ENCODE measurements at places on chromosomes 13 and 19. TPM values are rescaled to one million over a fixed set of nuclear protein-coding genes. Genes with fewer than 3 reads are reported as not detected.

SIGLEC6 gene
- polyA plus RNA-seq, result 0.24 TPM

ANKRD24 gene
- polyA plus RNA-seq, result 0.79 TPM

NKPD1 gene
- 0.13 TPM for polyA plus RNA-seq

IFNL4 gene
- polyA plus RNA-seq, result not detected

NTN5 gene
- 2.4 TPM for polyA plus RNA-seq

DNA sequence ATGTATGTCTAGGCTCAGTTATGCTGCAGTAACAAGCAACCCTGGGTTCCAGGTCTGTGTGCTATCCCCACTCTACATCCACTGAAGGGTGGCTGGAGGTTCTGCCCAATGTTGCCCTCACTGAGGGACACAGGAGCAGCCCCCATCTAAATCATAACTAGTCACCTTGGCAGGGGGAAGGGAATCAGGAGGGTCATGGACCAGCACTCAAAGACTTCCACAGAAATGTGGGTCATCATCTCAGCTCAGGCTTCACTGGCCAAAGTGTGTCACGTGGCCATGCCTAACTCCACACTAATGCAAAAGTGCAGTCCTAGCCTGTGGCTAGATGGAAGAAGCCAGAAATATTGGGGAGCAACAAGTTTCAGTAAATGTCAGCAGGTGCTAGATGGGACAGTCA is 137.3 kb upstream of the ZNF507 start:
- DNase-seq, result no peak

- no peak for DNase-seq
Measured at GRCh38 chr19:43555185-43555770, 20.0 kb downstream of the XRCC1 start.

- no peak for DNase-seq
Measured at GRCh38 chr19:30393046-30393445, 20.9 kb downstream of the ZNF536 start.

- DNase-seq, result no peak
Measured at GRCh38 chr13:113832205-113832604, 31.7 kb downstream of the GAS6 start.

- peak; percentile 36 for DNase-seq
Measured at GRCh38 chr19:46040952-46041500, at the start of gene IGFL4. TSS of gene IGFL4 (minus strand) at chr19:46041002. CDS start at chr19:46040962, 40 bp downstream.

GRCh38 chr19:2109046-2109864 is 12.5 kb downstream of the IZUMO4 start:
- DNase-seq, result no peak

DNA sequence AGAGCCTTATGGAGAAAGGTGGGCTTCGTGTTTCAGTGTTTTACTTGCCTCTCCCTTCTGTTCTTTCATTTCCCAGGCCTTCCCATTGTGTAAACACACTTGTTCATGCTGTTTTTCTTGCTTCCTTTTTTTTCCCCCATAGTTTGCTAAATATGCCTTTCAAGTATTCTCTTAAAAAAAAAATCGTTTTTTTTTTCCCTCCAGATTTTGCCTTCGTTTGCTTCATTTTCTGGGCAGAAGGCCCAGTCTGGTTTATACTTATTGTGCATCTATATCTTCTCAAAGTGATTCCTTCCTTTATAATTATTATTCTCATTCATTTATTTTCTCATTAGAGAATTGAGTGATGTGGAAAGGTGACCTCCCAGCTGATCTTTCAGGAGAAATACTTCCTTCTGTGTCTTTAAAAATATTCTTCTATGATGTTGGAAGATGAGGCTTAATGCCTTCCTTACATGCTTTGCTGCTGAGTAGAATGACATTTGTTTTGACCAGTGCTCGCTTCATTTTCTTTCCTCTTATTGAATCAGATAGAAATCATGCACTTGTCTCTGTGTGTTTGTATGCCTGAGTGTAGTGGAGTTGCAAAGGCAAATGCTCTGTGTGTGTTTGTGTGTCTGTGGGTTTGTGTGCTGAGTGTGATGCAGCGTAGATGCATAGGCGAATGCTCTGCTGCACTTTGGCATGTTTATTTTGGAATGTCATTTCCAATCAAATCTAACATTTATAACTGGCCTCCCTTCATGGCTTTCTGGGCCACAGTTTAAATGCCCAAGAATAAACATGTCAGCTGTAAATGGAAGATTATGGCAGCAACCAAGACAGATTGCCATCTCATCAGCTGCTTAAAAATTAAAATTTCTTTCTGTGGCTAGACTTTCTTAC is 591.4 kb downstream of the FGF9 start:
- no peak for DNase-seq

GRCh38 chr13:50170447-50171037 is 155.3 kb downstream of the KCNRG start:
- no peak for DNase-seq

DNA sequence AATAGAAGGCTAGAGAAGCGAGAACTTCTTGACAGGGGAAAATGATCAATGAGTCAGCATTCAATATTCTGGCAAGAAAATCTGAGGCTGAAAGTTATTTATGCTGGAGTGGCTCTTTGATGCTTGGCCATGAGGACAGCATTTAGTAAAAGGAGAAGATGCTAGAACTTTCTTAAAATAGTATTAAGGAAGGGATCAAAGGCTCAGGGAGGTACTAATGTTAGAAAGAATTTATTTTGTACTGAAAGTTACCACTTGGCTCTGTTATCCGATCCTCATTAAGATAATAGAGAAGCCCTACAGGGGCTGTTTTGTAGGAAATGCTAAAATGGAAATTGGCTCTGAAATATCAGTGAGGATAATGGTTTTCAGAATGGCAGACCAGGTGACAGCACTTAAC is 1774.6 kb upstream of the PCDH20 start:
- DNase-seq, result no peak

- no peak for DNase-seq
Measured at GRCh38 chr13:33251131-33251661, 34.4 kb downstream of the STARD13 start.

DNA sequence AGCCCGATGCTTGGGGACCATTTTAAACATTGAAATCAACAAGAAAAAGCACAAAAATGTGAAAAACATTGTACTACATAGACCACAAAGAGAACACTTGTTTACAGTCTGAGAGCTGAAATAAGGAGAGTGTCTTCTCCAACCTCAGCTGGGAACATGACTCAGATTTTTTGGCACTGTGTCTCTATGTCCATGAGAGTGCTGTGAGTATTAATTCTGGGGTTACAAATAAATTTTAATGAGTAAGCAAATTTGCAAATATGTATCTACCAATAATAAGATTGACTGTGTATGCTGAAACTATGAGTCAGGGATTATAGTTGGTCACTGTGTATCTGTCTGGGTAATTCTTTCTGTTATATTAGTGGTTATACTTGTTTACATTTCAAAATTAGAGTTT is 174.0 kb downstream of the DCT start:
- no peak for DNase-seq

- DNase-seq, result no peak
Measured at GRCh38 chr19:45125975-45126493, 33.1 kb downstream of the PPP1R37 start.

GRCh38 chr19:10964903-10965302 is 4.1 kb downstream of the SMARCA4 start:
- no peak for DNase-seq

- no peak for DNase-seq
Measured at GRCh38 chr19:7115721-7116120, 46.2 kb downstream of the ZNF557 start.

DNA sequence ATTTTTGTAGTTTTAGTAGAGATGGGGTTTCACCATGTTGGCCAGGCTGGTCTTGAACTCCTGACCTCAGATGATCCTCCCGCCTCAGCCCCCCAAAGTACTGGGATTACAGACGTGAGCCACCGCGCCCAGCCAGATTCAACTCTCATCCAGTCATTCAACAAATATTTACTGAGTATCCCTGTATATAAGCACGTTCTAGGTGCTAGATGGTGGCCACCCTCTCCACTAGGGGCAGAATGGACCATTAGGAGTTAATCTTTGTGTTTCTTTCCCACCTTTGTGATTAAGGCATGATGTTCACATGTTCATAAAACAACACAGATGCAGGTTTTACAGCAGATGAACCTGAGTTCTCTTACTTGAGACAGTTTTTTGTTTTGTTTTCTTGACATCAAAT is 7.3 kb downstream of the SHKBP1 start:
- DNase-seq, result no peak

- DNase-seq, result no peak
Measured at GRCh38 chr13:25930653-25931052, 121.2 kb downstream of the SHISA2 start.

GRCh38 chr13:81383444-81383843 is 1042.5 kb upstream of the SPRY2 start:
- no peak for DNase-seq

DNA sequence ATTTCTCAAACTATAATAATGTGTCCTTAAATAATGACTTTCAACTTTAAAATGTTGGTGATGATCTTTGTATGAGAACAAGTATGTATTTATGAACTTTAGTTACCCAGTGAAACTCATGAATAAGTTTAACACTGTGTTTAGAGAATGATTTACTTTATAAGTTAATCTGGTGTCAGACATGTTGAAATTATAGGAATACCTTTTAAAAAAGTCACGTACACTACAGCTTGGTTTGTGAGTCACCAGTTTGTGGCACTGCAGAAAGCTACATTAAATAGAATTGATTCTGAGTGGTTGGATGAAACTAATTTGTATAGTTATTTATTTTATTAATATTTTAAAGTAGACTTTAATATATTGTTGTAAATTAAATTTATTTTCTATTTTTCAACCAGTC is 1366.2 kb upstream of the PCDH20 start:
- no peak for DNase-seq

DNA sequence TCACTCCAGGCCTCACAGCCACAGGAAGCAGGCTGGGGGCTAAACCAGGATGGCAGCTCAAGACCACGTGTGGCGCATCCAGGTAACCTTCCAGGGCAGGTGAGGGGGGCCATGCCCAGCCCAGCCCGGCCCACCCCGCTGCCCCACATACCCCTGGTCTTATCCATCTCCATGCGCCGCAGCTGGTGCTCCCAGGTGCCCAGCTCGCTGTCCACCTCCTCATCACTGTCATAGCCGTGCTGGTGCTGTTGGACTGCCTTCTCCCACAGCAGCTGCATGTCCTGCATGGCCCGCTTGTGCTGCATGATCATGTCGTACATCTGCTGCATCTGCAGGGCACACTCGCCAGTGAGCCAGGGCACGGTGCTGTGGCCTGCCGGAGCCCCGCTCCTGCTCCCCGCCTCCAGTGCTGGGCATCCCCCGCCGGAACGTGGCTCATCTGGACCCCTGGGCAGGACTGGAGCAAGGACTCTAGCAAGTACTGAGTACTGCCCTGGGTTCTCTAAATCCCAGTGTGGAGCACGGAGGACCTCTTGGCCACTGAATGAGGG is 6.0 kb upstream of the TM6SF2 start:
- no peak for DNase-seq

DNA sequence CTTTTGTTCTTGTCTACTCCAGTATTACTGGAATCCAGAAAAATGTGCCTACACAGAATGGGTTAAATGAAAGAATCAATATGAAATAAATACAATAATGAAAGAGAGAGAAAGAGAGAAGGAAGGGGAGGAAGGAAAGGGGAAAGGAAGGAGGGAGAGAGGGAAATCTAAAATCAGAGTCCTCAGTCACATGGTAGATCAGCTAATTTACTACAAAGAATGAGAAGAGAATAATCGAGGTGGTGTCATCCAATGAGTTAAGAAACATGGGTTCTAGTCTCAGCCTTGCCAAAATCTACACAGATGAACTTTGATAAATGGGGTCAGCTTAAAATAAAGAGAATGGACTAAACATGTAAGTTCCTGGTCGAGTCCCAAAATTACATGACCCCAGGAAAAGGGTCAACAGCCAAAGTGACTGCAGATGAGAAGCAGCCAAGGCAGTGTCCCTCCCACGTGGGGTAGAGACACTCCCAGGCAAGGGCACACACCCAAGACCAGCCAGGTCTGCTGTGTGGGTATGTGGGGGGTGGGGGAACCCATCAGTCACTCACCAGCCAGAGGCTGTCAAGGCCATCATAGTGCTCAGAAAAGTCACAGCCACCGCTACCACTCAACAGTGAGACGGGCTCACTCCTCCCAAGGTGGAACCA is 103.6 kb downstream of the STK24 start:
- no peak for DNase-seq

GRCh38 chr13:34951528-34951927 is 9.5 kb downstream of the NBEA start:
- no peak for DNase-seq

GRCh38 chr13:33782631-33783030 is 35.3 kb upstream of the RFC3 start:
- no peak for DNase-seq

DNA sequence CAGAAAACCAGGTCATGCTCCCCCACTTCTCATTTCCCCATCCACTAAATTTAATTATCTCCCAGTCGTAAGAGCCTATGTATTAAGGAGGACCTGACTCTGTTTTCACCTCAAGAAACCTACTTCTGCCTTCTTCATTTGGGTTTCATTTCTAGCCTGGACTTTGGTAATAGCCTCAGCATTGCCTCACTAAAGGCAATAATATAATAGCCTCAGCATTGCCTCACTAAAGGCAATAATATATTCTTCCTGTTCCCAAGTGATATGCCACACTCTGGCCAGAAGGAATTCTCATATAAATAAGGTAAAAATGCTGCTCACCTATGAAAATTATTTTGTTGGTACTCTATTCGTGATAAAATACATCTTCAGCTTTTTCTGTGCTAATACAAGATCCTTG is 993.9 kb downstream of the EFNB2 start:
- no peak for DNase-seq
